NCI-H2081 treated with DMSO at 0.1 percent for 48 hours (cell line): ENCODE measurements at places on chromosomes 11 and 22.

DNA sequence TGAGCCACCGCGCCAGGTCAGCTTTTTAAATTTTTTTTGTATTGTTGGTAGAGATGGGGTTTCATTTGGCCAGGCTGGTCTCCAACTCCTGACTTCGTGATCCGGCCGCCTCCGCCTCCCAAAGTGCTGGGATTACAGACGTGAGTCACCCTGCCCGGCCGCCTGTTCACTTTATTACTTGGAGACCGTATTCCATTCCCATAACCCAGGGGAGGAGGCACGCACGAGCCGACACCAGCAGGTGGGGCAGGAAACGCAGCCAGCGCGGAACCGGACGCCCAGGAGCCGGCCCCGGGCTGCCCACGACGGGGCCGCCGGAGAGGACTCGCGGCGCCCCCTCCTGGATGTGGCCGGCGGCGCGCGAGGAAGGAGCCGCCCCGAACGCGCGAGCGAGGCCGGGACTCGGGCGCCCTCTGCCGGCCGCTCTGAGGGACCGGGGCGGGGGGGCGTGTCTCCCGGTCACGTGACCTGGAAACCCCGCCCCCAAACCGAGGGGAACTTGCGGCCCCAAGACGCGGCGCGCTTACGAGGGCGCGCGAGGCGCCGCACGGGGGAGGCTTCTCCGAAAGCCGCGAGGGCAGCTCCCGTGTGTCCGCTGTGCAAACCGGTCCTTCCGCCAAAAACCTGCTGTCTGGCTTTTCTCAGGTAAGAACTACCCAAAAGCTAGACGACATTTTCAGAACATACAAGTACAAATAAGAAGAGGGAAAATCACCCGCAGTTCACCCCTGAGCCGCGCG, 11.6 kb upstream of the RNH1 start:
- DNase-seq: no peak

- DNase-seq: no peak
These were observed 366.8 kb downstream of the SHANK2 start for GRCh38 chr11:70885281-70886231.

GRCh38 chr11:19974886-19975285, 185.4 kb downstream of the DBX1 start:
- DNase-seq: no peak

- no peak for DNase-seq
These were observed 19.2 kb downstream of the LRRC55 start for GRCh38 chr11:57200917-57201316.

DNA sequence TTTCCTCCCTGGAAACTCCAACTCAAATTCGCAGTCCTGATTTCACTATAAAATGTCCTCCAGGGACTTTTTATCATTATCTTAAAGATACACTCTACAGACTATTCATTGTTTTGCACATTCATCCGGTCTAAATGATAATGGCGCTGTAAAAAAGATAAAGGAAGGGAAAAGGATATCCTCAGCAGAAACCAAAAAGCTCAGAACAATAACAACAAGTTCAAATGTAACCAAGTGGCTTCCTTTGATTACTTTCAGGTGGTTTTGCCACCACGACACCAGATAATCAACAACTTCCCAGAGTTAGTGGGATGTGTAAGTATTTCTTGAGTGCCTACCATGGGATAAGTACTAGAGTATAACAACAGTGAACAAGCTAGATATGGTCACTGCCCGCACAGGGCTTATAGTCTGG, 26.3 kb downstream of the PRCP start:
- no peak for DNase-seq

DNA sequence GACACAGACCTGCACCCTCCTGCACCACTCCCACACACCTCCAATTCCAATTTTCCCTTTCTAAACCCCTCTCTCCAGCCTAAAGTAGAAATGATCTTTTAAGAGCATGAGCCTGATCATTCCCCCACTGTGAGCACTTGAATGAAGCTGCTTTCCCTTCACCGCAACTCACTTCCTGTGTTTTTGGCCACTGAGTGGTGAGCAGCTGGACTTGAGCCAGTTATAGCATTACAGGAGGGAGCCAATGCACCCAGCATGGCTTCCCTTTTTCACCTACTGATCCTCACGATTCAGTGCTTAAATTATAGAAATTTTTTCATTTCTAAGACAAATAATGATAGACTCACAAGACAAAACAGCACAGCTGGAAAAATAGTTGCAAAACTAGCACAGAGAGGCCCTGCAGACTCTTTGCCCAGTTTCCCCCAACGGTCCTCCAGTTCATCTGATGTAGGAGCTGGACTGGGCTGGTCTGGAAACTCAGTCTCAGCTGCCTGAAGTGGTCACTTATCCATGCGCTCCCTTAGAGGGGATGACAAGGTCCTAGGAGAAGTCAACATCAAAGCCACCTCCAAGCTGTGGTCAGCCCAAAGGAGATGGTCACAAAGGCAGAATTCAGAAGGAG, 9.7 kb upstream of the APOL4 start:
- DNase-seq: no peak

- DNase-seq: no peak
These were observed 21.1 kb downstream of the RTN4R start for GRCh38 chr22:20247010-20247505.

GRCh38 chr11:110712659-110713448, 617 bp upstream of the ARHGAP20 start:
- DNase-seq: no peak

GRCh38 chr11:44839458-44840084, 111.1 kb downstream of the TP53I11 start:
- DNase-seq: no peak

DNA sequence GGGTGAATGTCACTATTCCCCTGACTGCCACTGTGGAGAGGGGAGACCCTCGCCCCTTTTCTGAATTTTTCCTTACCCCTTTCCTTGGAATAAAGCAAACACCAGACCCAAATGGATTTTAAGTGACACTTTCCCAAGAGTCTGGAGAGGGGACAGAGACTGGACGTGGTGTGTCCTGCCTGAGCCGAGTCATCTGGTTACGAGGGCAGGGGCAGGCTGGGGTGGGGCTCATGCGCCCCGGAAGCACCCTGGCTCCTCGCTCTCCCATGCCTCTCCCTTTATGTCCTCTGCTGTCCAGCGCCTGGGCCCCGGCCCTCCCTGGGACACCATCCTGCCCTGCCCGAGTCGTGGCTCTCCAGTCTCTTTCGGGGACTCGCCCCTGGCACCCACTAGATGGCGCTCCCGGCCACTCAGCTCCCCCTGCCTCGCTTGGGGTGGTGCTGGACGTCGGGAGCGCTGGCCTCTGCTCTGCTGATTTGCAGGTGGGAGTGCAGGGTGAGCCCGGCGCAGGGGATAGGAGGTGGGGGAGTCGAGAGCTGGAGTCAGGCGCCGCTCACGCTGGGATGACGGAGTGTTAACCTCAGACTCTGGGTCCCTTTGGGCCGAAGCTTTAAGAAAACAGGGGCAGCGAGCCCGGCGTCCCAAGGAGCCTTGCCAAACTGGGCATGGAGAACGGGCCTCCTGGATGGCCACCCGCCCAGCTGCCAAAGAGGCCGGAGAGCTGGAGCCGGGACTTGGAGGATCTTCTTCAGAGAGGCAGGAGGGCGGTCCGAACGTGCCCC, 89.8 kb downstream of the RPS6KA4 start:
- peak; percentile 6 for DNase-seq

DNA sequence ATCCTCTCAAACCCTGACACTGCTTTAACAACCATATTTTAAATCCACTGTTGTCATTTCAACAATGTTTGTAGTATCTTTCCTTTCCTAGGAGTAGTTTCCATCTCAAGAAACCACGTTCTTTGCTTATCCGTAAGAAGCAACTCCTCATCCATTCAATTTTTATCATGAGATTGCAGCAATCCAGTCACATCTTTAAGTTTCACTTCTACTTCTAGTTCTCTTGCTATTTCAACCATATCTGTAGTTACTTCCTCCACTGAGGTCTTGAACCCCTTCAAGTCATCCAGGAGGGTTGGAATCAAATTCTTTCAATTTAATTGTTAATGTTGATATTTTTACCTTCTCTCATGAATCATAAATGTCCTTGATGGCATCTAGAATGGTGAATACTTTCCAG, 22.4 kb downstream of the CCDC82 start:
- DNase-seq: no peak

GRCh38 chr11:97234016-97234415, 844.2 kb downstream of the JRKL start:
- DNase-seq: no peak

- DNase-seq: no peak
These were observed 10.1 kb upstream of the B4GALNT4 start for GRCh38 chr11:359181-359714.

DNA sequence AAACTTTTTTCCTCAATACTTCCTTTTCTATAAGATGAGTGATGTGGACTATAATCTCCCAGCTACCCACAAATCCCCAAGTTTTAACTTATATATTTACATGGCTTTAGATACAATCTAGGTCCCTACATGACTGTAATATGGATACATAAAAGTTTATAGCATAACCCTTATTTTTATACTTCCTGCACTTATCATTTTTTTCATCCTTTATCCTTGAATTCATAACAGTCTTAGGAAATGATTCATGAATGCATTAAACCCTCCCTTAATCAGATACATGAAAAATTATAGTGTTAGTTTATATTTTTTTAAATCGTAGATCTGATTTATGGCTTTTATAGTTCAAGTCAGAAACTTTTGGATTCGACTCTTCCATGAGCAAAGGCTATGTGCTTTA, 195.8 kb downstream of the MAML2 start:
- DNase-seq: no peak

DNA sequence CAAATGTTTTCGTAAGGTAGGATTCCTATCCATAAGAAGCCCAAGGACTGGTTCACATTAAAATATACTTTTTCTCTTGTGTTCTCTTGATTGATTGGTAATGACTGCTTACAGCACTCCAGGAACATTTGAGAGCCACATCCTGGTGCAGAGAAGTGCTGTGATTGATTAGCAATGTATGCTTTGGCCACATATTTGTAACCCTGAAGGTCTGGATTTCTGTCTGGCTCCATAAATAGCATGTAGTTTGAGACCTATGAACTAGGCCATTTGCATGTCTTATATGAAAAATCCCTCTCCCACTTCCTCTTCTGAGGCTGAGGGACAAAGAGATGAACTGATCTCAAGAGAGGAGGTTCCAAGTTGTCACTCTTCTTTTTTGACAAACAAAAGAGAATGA, 49.3 kb upstream of the CD44 start:
- no peak for DNase-seq

DNA sequence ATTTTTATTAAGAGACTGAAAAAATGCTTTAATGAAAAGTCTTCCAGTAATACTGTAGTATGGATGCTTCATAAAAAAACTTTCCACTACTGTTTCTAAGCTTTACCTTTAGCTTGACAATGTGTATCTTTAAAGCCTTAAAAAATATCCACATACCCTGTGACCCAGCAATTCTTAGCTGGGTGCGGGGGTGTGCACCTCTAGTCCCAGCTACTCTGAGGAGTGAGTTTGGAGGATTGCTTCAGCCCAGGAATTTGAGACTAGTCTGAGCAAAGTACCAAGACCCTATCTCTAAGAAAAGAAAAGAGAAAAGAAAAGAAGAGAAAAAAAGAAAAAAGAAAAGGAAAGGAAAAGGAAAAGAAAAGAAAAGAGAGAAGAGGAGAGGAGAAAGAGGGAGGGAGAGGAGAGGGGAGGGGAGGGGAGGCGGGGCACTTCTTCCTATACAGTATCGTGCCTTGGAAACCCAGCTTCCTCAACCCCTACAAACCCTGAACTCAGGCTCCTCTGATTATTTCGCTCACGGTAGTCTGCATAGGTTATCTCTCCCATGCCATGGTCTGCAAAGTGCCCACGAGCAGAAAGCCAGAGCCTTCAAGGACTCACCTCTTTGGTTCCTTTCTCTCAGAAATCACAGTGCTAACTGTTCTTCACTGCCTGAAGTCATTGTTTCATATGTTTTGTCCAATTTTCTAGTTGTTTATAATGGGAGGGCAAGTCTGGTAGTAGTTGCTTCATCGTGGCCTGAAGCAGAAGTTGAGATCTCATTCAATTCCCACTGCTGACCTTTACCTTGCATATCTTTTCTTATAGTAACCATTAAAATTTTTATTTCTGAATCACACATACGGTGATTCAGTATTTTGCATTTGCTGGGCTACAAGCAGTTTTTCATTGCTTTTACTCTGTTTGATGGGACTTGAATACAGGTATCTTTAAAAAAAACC, 82.2 kb downstream of the FAM83F start:
- DNase-seq: no peak

DNA sequence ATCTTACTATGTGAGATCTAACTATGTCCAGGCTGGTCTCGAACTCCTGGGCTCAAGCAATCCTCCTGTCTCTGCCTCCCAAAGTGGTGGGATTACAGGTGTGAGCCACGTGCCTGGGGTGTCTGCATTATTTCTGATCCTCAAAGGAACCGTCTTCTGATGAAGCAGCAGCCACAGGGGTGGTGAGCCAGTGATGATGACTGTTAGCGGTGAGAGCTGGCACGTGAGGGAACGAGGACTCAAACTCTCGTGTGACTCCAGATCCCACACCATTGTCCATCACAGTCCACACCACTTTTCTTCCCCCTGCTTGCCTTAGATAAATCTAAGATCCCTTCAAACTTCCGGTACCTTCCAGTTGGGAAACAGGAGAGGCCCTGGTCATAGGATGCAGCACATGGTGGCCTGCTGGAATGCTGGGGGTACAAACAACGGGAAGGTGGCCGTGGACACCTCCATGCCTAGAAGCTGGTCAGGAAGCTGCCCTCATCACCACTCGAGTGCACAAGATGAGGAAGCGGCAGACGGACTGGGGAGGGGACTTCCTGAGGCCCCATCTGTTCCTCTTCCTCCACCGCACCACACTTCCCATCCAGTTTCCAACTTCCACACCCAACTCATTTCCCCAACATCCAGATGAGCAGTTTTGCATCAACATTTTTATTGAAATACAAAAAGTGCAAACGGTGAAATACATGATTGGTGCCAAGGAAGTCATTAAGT, 23.8 kb downstream of the ARHGAP1 start:
- no peak for DNase-seq

DNA sequence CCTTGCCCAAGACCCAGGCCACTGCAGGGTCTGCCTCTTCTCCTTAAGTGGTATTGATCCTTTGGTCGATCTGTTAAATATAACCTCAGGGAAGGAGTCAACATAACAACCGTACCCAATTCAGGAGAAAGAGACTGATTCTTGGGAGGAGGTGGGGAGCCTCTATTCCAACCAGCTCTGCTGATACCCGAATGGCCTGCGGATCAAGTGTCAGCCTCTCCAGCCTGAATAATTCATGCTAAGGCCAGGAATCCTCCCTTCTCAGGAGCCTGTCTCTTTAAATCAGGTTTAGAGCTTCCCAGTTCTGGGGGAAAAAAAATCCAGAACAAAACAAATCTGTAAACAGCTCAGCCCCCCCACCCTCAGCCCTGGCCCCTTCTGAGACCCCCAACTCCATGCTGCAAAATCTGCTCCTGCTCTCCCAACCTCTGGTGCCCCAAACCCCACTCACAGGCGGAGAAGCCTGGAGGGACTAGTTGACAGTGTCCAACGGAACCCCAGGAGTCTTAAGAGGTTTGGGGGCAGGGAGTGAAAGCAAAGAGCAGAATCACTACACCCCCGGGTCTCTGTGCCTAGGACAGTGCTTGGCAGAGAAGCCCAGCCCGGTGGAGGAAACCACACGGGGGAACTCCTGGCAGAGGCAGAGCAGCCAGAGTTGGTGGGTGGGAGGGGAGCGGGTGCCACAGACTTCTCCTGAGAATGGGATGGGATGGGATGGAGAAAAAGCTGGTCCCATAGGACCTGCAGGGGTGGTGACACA, 863 bp upstream of the TPBGL start:
- no peak for DNase-seq
